ENCODE measurements at places on chromosomes 5 and 9. TPM values are rescaled to one million over a fixed set of nuclear protein-coding genes. Genes with fewer than 3 reads are reported as not detected.

GRCh38 chr5:50687548-50687947 is 21.1 kb downstream of the PARP8 start:
- DNase-seq = no peak

PCDHB8 gene
- total RNA-seq = 1.7 TPM

GRCh38 chr9:29556746-29557145 is 1983.5 kb upstream of the C9orf72 start:
- DNase-seq = no peak

- DNase-seq = no peak
Measured at GRCh38 chr5:124402144-124402581, 344.3 kb downstream of the ZNF608 start.

DNA sequence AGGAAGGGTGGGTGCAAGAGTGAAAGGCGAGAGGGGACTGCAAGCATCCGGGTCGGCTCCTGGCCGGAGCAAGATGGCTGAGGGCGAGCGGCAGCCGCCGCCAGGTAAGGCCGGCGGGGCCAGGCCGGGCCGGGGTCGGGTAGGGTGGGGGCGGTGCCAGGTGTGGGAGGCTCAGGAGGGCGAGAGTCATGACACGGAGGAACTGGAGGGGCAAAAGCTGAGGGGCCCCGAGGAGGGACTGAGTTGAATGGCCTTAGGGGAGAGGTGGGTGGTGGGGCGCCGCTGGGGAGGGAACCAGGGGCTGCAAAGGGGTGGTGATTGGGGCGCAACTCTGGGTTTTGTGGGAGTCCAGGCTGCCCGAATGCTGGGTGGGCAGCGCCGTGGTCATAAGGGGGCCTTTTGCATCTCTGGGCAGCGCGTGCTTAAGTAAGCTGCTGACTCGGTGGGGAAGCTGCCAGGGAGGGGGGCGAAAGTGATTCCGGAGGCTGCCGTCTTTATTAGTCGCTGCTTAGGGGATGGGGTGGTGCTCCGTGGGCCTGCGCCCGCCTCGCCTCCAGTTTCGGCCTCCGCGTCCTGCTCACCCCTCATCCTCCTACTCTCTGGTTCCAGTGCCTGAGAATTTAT is 425 bp downstream of the PTPA start:
- DNase-seq = no peak

DNA sequence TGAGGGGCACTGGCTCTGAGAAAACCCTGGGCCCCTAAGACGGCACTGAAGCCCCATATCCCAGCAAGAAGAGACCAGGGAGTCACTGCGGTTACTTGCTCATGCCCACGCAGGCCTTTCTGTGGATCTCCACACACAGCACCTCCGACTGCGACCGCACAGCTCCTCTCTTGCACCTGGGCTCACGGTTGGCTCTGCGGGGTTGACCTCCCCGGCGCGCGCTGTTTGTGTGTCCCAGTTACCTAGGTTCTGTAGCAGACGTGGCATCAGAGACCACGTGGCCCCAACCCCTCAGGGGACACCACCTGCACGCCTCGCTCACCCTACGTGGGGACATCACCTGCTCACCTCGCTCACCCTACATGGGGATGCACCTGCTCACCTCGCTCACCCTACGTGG is 12.7 kb downstream of the LPCAT1 start:
- peak; percentile 39 for DNase-seq

DNA sequence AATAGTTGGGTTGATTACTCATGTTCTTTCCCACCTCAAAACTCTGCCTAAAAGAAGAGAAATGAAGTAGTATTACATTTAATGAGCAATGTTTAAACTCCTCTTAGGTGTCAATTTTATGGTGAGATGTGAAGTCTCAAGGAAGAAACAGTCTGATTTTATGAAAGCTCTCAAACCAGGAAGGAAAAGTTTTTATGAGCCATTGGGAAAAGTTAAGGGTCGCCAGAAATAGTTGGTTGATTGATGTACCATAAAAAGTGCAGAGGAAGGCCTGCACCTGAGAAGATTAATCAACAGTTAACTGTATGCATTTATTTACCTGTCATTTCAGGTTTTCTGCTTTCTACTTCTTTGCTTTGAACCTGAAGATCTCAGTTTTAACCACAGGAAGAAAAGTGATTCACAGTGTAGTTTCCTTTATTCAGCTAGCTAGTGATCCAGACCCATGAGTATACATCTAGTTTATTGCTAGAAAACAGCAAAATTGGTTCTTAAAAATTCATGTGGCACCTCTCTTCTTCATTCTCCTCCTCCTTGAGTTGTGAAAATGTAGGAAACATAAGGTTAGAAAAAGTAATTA is 133.1 kb downstream of the CSNK1G3 start:
- no peak for DNase-seq

- no peak for DNase-seq
Measured at GRCh38 chr5:117295941-117296340, 721.3 kb upstream of the SEMA6A start.

- no peak for DNase-seq
Measured at GRCh38 chr9:135049460-135049859, 38.0 kb upstream of the OLFM1 start.

- DNase-seq = no peak
Measured at GRCh38 chr5:16061163-16061562, 118.4 kb downstream of the MARCHF11 start.

- DNase-seq = no peak
Measured at GRCh38 chr5:4533457-4534105, 606.5 kb upstream of the ADAMTS16 start.

NFIL3 gene
- 39.6 TPM for total RNA-seq

ECSCR gene
- total RNA-seq = 31.1 TPM

- DNase-seq = no peak
Measured at GRCh38 chr9:90169490-90169889, 473.1 kb downstream of the DIRAS2 start.

DNA sequence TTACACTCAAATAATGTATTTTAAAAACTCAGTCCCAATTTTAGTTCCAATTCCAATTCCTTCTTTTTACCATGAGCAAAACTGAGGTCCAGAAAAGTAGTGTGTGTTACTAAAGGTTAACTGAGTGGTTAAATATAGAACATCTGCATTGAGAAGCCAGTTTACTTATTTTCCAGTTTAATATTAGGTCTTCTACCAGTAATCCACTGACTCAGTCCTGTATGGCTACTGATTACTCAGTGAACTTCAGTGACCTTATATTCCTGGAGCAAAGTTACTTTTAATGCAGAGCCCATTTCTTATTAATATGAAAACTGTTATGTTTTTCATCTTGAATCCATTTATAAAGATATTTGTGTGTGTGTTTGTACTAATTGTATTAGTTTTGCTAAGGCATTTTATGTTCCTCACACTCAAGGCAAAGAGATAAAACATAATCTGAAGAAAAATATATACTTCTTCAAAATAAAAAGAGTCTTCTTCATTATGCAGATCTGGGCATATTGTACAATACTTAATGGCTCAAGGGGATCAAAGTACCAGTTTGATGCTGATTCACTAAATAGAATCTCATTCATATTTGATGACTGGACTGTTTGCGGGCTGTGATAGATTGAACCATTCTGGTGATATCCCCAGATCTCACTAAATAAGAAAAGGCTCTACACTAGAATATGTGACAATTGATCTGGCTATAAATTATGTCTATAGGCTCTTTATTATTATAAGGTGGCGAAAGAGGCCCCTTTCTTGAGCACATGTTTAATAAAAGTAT is 60.8 kb downstream of the DMXL1 start:
- no peak for DNase-seq

GRCh38 chr9:38047301-38048251 is 21.5 kb downstream of the SHB start:
- peak; percentile 83 for DNase-seq

DNA sequence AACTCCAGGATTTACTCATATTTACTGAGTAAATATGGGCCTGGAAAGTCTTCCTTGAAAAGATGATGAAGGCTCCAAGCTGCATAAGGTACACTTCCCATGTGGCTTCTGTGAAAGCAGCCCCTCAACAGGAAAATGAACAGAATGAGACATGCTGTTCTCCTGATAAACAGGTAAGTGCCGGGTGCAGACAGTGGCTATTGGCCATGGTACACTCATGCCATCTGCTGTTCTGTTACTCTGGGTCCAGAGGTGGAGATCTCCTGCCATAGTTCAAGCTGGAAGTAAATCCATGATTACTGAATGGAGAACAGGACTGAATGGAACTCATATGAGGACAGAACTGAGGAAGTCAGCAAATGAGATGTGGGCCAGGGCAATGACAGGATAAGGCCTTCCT is 103.6 kb downstream of the SLIT3 start:
- DNase-seq = no peak

MSX2 gene
- total RNA-seq = 29.5 TPM

DNA sequence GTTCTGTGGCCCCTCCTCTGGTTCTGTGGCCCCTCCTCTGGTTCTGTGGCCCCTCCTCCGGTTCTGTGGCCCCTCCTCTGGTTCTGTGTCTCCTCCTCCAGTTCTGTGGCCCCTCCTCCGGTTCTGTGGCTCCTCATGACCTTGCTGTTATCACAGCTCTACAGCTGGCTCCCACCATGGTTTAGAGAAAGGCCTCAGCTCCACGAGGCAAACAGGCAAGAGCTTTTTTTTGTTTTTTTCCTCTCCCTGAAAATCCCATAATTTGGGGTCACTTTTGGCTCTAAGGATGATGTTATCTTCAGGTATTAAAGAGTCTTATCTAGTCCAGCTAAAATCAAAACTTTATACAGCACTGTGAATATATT is 31.8 kb downstream of the C5orf15 start:
- no peak for DNase-seq

GRCh38 chr5:173800340-173800739 is 87.8 kb upstream of the CPEB4 start:
- no peak for DNase-seq

KIF12 gene
- total RNA-seq = 6.4 TPM

AMBP gene
- total RNA-seq = 0.99 TPM

SPINK4 gene
- total RNA-seq = not detected

DNA sequence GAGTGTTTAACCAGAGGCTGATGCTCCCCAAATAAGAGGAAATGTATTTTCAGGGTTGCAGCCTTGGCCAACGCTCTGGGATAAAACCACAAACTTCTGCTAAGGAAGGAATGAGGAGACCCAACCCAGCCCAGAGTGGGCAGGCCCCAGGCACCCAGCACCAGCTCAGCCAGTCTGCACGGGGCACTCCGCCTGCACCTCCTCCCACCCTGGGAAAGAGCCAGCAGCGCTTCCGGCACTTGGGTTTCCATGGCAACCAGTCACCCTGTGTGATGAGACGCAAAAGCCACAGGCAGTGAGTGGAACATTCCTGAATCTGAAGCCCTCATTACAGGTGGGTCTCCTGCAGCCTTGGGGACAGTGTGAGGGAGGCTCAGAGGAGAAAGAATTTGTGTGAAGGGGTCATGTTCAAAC is 85.2 kb upstream of the ZBTB43 start:
- DNase-seq = peak; percentile 89

FOXI1 gene
- not detected for total RNA-seq

DNA sequence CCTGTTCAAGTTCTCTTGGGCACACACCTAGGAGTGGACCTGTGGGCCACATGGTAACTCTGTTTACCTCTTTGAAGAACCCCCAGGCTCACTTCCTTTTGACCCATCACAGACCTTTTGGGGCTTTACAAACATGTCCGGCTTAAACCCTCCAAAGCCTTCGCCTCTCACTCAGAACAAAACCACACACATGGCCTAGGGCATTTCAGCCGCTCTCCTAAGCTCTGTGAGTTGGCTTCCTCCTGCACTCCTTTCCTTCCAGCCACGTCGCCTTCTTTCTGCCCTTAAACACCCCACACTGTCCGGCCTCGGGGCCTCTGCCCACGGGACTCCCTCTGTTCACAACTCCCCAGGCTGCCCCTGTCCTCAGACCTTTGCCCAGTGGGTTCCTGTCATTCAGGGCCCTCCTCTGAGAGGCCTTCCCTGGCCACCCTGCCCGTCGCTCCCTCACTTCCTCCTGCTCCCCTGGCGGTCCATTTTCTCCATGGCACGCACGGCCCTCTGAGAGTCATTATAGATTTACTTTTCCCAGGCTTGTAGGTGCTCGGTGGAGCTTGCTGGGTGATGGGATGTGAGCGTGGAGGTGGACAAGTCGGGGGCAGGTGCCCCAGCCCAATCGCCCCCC is 1.9 kb downstream of the DOK3 start:
- DNase-seq = no peak

DNA sequence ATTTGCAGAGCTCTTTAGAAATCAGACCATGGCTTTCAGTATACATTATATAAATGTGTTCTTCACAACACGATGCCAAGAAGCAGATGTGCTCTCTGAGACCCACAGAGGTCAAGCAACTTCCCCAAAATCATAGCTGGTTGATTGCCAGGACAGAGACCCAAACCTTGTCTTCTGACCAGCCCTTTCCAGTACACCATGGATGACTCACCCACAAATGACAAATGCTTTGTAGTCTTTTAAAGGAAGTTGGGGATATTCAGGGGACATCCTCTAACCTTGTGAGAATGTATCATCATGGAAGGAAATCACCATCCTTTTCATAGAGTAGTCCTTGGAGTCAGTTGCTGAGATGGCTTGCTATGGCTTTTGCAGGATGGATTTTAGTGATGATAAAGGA is 30.1 kb downstream of the ZNF462 start:
- no peak for DNase-seq

DNA sequence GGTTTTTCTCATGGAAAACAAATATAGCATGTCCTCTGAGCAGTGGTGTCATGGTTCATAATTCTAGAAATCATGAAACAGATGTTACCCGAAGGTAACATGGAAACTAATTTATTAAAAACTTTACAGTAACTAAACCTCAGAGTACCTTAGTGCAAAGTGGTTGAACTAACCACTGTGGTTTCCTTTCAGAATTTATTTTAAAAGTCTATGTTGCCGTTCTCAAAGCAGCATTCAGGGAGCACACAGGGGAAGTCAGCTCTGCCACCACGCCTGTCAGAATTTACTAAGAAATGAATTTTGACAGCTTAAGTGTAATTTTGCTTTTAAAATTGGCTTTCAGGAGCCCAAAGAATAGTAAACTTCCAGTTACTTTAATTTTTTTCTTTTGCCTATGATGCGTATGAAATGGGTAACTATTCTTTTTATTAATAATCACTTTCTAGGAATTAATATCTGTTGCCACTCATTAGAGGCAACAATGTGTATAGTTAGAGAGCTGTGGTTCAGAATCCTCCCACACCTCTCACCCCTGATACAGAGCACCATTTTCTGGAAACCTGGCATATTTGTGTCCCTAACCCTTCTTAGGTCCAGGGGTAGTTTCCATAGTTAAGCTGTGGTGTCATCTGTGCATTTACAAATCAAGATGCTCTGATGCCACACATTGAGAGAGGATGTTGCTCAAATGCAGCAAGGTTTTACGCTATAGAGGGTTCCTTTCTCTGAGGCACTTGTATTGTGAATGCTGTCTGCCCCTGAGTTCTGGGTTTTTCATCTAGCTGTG is 202.6 kb downstream of the ZSWIM6 start:
- DNase-seq = no peak

DNA sequence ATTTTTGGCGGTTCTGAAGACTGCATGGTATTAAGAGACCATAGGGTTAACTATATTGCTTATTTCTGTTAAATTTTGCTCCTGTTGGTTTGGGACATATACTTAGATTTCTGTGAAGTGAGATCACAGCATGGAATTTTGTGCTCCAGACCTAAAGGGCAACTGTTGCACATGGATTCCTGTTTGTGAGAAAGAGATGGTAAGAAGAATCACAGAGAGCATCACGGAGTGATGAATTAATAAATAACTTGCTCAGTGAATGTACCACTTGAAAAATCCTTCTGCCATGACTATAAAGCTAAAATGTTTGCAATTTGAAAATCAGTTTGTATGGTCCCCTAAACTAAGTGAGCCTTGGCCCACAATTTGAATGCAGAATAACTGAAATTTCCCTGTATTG is 4.5 kb downstream of the PSAT1 start:
- DNase-seq = no peak

GRCh38 chr5:151200913-151201595 is 22.8 kb downstream of the CCDC69 start:
- DNase-seq = peak; percentile 13

STING1 gene
- total RNA-seq = 71.5 TPM

- no peak for DNase-seq
Measured at GRCh38 chr9:131656356-131657036, 83.4 kb downstream of the RAPGEF1 start.

STPG3 gene
- not detected for total RNA-seq
